Nucleus accumbens (tissue), 56 donors: ENCODE measurements at places on chromosomes 5 and 9.

GRCh38 chr5:111741278-111741677 lies 15.7 kb downstream of the NREP start:
- no peak for DNase-seq

- DNase-seq, result no peak
Measured at GRCh38 chr9:91500509-91501014, 76.9 kb upstream of the NFIL3 start.

DNA sequence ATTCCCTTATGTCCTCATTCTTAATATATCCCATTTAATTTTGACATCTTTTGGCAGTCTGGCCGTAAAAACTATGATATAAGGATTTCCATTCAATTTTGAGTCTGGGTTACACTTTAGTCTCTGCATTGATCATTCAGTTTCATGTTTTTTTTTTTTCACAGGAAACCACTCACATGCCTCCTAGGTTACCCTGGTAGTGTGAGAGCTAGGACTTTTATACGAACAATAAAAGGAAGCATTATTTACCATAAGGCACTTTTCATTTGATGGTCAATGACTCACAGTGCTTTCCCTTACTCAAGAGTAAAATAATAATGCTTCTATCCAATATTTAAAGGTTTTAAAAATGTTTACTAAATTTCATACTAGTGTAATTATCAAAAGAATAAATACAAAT lies 16.4 kb upstream of the DMAC1 start:
- DNase-seq, result no peak

DNA sequence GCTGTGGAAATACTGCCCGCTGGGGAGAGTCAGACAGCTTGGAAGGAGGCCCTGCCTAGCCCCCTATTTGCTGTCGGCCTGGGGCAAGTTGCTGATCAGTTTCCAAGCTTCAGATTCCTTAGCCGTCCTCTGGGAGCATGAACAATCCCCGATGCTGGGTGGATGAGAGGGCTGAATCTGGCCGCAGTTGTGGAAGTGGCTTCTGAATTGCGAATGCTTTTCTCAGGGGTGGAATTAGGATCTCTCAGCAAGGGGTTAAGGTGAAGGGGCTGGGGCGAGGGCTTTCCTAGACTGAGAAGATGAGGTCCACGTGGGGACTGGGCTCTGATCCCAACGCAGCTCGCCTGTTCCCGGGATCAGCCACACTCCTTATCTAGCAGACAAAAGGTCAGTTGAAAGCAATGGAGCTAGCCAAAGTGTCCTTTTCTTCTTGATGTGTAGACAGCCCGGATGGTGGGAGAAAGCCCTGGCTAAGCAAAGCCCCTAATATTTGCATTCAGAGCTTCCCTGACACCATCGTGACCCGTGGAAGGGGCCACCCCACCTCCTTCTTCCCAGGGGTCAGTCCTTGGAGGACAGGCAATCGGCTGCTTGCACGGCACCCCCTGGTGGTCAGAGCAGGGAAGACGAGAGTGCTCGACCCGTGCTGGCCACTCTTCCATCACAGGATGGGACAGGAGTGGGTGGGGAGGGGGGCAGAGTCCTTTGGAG lies 54.9 kb downstream of the COL15A1 start:
- no peak for DNase-seq

GRCh38 chr9:99040911-99041582 lies 63.9 kb upstream of the TGFBR1 start:
- DNase-seq, result no peak

- no peak for DNase-seq
Measured at GRCh38 chr5:20618340-20618739, 630.3 kb upstream of the CDH18 start.

GRCh38 chr9:120389300-120389699 lies 190.7 kb downstream of the CDK5RAP2 start:
- DNase-seq, result no peak

DNA sequence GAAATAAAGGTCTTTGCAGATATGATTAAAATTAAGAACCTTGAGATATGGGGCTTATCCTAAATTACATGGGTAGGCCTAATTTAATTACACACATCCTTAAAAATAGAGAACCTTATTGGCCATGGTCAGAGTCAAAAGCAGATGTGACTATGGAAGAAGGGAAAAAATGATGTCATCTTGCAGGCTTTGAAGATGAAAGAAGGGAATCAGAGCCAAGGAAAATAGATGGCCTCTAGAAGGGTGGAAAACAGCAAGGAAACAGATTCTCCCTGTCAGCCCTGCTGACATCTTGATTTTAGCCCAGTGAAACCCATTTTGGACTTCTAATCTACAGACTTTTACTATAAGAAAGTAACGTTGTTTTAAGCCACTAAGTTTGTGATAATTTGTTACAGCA lies 37.6 kb upstream of the KCNN2 start:
- DNase-seq, result no peak

DNA sequence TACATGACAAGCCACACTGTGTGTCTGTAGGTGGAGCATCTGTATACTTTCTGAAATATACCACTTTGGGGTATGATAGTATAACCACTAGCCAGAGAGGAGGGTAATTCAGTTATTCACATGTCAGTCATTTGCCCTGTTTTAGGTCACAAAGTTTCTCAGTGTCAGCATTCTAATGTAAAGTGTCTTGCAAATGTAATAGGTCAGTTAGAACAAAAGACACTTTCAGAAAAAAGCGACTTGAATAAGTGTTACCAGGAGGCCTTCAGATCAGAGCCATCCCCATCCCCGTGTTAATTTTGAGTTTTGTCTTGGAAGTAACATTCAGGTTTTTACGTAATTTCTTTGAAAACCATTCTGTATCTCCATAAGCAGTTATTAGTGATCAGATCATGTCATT lies 33.7 kb downstream of the TTC1 start:
- DNase-seq, result no peak

DNA sequence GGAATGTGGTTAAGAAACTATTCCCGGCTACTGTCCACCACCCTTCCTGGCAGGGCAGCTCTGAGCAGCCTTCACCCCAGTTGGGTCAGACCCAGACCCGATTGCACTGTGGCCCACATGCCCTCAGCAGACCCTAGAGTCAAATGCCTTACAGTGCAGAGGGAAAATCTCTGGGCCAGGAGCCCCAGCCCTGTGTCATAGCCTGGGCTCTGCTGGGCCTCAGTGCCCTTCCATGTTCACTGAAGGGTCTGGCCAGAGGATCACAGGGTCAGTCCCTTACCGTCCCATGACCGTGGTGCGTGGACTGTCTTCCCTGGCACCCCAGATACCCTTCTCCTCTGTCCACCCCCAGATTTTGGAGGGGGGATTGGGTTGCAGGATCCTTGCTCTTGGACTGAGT lies 73.5 kb upstream of the COL5A1 start:
- no peak for DNase-seq

DNA sequence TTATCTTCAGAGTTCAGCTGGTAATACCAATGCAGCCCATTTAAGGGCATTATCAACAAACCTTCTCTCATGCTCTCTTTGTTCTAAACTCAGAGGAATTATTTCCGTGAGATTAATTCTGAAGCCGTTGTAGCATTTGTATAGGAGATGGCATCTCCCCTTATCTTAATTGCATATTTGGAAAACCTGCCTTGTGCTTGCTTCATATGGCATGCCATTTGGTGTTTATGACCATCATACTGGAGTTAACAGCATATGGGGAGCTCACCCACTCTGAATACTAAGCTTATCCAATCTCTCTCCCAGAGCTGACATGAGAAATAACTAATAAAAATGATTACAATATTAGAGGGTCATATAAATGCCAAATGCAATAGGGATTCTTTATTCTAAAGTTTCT lies 243.2 kb downstream of the BRINP1 start:
- no peak for DNase-seq

GRCh38 chr5:156879665-156880285 lies 29.7 kb downstream of the PPP1R2B start:
- DNase-seq, result no peak

DNA sequence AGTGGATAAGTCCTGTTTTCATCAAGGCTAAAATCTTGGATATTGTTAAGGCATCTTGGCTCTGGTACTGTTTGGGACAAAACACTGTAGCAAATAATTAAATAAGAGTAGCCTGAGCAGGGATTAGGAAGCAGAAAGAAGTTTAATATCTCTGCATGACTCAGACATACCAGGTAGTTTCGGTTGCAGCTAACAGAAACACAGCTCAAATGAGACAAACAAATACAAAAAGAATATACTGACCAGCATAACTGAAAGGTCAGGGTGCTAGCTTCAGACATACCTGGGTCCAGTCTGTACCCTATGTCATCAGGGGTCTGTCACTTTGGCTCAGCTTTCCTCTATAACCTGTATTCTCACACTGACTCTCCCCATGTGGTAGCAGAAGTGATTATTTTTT lies 156.4 kb upstream of the MAP3K1 start:
- DNase-seq, result no peak

GRCh38 chr9:104836235-104836634 lies 72.3 kb downstream of the NIPSNAP3B start:
- DNase-seq, result no peak

DNA sequence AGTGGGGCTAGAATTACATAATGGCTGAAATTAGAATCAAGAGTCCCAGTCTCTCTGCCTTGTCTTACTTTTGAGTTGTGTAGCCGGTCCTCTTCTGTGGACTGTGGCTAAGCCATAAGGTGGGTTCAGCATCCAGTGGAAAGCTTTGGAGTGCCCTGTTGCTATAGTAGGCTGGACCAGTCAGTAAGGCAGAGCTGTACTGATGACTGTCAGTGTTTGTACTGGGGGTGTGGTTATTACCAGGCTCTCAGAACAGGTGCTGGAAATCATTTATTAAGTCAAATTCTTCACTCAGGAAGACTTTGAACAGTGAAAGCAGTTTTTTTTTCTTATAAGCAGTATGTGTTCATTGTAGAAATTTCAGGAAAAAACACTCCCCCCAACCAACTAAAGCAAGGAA lies 129.4 kb downstream of the ZSWIM6 start:
- DNase-seq, result no peak

- no peak for DNase-seq
Measured at GRCh38 chr5:129118405-129118804, 23.9 kb downstream of the ISOC1 start.

- no peak for DNase-seq
Measured at GRCh38 chr5:81313686-81314085, 12.3 kb downstream of the ZCCHC9 start.

DNA sequence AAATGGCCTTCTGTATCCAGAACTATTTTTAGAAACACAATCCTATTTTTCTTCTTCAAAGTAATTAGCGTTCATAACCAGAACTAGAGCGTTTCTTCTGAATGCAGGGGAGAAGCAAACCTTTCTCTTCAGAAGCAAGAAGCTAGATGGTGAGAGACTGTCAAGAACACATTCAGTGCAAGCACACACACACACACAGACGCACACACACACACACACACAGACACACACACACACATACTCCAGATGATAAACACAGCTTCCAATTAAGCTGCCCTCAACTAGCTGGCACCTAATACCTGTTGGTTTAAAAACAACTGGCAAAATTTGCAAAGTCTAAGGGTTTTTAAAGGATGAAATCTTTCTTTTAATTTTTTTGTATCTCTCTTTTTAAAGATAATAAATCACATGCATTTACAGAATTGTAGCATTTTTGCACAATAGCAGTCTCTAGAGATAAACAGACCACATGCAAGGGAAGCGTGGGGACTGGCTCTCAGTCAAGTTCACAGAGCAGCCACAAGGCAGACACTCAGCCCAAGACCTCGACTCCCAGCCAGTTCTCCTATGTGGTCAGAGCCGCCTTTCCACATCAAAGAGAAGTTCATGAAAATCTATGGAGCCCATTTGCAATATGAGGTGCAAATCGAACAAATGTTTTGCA lies 138.5 kb downstream of the TTLL11 start:
- DNase-seq, result no peak

GRCh38 chr5:54254482-54255198 lies 55.7 kb downstream of the ARL15 start:
- DNase-seq, result no peak

- no peak for DNase-seq
Measured at GRCh38 chr5:84255315-84255714, 129.4 kb downstream of the EDIL3 start.

- DNase-seq, result no peak
Measured at GRCh38 chr5:38347040-38347763, 88.8 kb downstream of the EGFLAM start.

GRCh38 chr5:167889276-167889675 lies 402.2 kb upstream of the WWC1 start:
- no peak for DNase-seq

DNA sequence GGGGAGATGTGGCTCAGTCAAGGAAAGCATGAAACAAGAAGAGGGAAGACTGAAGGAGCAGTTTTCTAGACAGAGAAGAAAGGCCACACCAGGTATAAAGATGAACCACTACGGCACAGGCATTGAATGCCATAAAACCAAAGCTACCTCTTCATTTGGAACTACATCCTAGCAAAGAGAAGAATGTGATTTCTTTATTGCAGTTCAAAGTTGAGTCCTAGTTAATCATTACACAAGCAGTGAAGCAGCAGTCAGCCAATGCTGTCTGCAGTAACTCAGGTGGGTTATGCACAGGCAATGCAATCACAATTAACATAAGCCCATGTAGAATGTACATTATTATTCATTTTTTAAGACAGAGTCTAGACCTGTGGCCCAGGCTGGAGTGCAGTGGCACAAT lies 21.7 kb upstream of the PCAT7 start:
- DNase-seq, result no peak

GRCh38 chr9:135090547-135090946 lies 3.1 kb downstream of the OLFM1 start:
- no peak for DNase-seq

DNA sequence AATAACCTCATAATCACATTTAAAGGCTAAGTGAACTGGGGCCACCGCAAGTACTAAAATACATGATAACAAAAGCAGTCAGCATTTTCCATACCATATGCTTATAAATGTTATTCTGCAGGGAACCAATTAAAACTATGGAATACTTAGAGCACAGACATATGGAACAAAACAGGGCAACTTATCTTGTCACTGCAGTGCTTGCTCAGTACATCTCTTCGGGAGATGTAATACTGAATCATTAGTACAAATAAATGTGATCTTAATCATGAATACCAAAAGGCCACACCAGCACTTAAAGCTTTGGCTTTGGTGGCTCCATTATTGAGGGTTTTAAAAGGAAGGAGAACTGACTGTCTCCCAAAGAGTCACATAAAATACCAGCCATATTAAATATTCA lies 32.1 kb downstream of the PRUNE2 start:
- no peak for DNase-seq

DNA sequence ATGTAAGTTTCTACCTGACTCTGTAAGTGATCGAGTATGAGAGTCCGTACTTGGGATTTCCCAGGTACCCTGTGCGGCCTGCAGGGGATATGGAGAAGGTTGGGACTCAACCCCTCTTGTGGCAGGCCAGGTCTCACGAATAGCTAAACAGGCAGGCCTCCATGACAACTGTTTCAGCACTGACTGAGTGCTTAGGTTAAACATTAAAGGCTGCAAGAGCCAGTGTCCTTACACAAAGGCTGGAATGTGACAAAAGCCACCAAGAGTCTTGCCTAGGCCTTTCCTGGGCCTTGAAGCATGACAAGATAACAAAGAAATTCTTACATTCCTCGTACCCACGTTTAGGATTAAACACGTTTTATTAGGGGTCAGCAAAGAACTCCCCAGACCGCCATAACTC lies 58.6 kb downstream of the THBS4 start:
- DNase-seq, result no peak

DNA sequence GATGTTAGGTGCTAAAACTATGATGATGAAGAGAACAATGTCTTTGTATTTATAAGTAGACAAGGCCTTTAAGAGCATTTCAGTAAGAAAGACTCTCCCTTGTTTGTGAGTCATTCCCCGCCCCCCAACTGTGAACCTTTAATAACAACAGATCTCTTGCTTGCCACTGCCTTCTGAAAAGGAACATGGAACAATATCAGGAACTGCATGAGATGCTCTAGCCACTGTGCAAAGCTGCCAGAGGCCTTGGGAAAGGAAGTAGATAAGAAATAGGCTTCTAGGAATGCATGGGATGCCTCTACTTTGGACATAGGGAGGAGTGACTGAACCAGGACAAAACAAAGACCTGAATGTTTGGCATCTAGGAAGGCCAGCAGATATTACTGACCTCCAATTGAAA lies 296.1 kb upstream of the MPDZ start:
- no peak for DNase-seq
